ENCODE measurements at places on chromosomes 2 and 18.

DNA sequence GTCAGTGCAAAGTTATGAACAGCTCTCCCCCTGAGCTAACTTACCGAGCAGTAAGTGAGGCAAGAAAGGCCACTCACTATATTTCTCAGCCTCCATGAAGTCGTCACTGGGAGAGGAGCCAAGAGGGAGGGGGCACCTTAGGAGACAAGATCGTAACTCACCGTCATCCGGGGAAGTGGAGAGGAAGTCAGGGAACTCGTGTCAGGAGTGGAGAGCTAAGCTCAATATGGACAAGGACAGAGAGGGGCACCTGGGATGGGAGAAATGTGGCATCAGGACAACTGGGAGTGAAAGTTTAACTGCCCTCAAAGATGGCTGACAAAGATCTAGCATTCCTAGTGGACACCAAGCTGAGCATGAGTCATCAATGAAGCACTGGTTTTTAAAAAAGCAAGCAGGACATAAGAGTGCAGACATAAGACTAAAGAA is 37.1 kb downstream of the BCL11A start:
- peak; percentile 67 for DNase-seq

GRCh38 chr2:81266106-81266505 is 961.6 kb upstream of the LRRTM1 start:
- peak; percentile 4 for DNase-seq

DNA sequence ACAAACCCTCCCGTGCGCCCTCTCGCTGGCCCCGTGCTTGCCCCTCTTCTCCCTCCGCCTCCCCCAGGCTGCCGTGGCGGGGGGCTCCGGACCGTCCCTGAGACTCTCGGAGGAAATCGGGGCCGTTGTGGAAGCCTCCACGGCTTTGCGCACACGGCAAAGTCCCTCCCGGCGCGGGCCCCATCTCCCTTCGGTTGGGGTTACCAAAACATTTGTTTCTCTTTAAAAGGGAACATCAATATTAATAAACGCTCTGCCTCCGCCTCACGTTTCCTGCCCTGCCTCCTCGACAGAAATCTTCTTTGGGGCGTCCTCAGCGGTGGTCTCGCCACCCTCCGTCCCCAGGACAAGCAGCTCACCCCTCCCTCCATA is 3.8 kb downstream of the PAX3 start:
- no peak for DNase-seq

DNA sequence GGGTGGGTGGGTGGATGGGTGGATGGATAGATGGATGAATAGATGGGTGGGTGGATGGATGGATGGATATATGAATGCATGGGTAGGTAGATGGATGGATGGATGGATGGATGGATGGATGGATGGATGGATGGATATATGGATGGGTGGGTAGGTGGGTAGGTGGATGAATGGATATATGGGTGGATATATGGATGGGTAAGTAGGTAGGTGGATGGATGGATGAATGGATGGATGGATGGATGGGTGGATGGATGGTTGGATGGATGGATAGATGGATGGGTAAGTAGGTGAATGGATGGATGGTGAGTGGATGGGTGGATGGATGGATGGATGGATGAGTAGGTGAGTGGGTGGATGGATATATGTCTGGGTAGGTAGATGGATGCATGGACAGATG is 36.1 kb downstream of the MCFD2 start:
- DNase-seq: no peak

GRCh38 chr2:174603280-174603679 is 5.7 kb upstream of the WIPF1 start:
- DNase-seq: peak; percentile 74

DNA sequence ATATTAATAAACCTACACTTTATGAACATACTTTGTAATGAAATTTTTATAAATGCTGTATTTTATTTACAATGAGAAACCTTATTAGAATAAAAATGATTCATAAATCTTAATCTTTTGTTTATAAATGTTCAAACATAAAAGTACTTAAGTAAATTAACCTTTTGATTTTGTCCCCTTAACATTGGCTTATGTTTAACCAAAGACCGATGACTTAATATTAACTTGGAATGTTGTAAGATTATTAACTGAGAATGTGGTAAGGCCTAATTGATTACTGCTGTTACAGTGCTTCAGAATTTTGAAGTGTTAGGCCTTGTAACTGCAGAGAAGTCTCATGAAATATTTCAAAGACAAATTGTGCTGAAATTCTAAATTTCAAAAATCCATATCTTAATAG is 5.7 kb downstream of the CPS1 start:
- DNase-seq: no peak

DNA sequence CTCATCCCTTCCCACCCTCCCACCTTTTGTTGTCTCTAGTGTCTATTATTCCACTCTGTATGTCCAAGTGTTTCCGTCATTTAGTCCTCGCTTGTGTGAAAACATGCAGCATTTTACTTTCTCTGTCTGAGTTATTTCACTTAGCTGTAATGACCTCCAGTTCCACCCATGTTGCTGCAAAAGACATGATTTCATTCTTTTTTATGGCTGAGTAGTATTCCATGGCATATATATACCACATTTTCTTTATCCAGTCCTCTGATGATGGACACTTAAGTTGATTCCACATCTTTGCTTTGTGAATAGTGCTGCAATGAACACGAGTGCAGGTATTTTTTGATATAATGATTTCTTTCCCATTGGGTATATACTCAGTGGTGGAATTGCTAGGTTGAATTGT is 296.7 kb downstream of the MBD5 start:
- DNase-seq: no peak

- no peak for DNase-seq
Observed at GRCh38 chr2:152046940-152047339, 51.9 kb downstream of the CACNB4 start.

- no peak for DNase-seq
Observed at GRCh38 chr2:113891265-113891959, 1.5 kb downstream of the ACTR3 start.

DNA sequence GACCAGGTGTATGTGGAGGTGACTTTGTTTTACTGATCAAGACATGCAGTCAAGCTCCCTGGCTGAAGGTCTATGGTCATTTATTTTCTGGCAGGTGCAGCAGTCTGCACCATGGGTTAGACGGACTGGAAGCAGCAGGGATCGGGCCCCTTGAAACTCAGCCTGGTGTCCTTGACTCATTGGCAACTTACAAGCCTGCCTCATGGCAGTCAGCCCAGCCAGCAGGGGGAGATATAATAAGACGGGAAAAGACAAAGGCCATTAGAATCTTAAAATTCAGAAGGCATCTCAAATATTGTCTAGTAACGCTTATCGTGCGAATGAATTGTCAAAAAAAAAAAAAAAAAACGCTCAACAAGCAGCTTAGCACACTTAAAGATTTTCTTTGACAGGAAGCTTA is 308.2 kb downstream of the EN1 start:
- DNase-seq: peak; percentile 25

- DNase-seq: no peak
Observed at GRCh38 chr18:55488473-55488872, 99.5 kb downstream of the TCF4 start.

GRCh38 chr2:121949271-121949670 is 193.8 kb downstream of the TSN start:
- DNase-seq: no peak

GRCh38 chr2:178530625-178531142 is 50.4 kb downstream of the PLEKHA3 start:
- no peak for DNase-seq

DNA sequence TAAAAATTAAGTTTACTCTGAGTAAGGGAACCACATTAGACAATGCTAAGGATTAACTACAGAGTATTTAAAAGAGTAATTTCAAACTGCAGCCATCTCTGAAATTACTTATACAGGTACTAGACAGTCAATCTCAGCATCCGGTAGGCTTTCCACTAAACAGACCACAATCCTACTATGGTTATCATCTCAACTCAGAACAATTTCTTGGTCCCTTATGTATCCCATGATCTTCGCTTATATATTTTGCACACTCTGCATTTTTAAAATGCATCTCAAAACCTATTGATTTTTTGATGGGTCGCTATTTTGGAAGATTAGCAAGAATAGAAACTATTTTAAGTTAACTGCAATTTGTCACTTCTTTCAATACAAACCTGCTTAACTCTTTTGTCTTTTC is 1.4 kb downstream of the PPP4R1 start:
- DNase-seq: no peak

DNA sequence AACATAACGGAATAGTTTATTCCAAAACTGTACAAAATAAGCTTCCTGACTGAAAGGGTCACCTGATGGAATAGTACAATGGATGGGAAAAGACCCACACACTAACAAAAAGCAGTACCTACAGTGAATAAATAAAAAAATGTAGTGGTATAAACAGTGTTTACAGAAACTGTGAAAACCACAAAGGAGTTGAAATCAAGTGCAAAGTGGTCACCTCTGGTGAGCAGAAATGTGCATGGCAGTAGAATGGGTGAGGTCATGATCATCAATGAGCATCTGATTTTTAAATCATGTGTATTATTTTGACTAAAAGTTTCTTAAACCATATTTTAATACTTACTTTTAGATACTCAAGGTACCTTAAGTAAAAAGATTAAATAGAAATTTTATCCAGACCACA is 11.4 kb downstream of the WDSUB1 start:
- DNase-seq: no peak

- peak; percentile 11 for DNase-seq
Observed at GRCh38 chr2:18883616-18884456, 294.5 kb upstream of the NT5C1B start.

DNA sequence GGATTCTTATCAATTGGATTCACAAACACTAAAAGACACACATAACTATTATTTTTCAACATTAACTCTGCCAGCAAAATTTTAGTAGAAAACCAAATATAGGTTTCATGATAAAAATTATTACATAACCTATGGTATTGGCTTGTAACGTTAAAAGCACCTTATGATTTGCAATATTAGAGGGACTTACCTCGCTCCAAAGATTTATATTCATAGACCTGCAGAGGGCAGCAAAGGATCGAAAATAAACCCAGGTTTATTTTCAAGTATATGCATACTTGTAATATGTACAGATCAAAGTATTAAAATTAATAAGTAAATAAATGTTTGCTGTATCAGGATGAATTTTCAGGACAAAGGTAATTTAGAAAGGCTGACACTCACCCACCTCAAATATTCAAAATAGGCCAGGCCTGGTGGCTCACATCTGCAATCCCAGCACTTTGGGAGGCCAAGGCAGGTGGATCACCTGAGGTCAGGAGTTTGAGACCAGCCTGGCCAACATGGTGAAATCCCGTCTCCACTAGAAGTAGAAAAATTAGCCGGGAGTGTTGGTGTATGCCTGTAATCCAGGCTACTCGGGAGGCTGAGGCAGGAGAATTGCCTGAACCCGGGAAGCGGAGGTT is 45.3 kb downstream of the LRPPRC start:
- DNase-seq: peak; percentile 61

GRCh38 chr2:233259730-233260129 is 8.3 kb downstream of the ATG16L1 start:
- DNase-seq: peak; percentile 44

DNA sequence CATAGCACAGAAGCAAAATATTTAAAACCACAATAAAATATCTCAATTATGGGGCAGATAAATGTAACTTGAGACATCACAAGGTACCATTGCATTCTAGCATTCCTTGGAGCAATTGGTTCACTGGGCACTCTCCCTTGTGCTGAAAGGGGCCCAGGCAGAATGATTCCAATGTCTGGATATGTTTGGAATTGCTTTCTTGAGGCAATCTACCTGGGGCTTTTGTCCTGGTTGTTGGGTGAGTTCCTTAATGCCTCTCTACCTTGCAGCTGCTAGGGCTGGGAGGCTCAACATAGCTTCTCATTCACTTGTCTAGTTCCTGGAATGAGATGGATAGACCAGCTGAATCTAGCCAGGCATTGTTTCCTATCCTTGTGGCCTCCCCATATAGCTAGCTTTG is 539.6 kb upstream of the FSHR start:
- no peak for DNase-seq

Data from fibroblast of lung (primary cell).